Epithelial cell of esophagus (primary cell): ENCODE measurements at places on chromosomes 2 and 18.

GRCh38 chr2:216283038-216283900 lies 89.0 kb downstream of the MARCHF4 start:
- peak; percentile 16 for DNase-seq

- no peak for DNase-seq
These were observed 183.0 kb upstream of the APCDD1 start for GRCh38 chr18:10271481-10271880.

DNA sequence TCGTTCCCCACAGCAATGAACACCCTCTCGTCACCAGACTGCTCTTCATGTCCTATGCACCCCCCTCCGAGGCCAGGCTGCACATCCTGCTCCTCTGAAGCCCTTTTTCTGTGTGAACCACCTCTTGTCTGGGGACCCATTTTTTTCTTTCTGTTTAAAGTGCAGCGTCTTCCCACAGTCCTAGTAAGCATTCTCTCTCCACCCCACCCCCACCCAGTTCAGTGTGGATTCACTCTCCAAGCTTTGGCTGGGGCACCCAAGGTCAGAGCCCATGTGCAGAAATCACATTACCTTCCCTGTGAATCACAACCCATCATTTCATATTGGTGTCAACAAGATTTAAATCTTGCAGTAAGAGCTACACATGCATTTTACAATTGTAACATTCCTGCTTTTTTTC lies 26.4 kb upstream of the PKDCC start:
- DNase-seq: no peak

DNA sequence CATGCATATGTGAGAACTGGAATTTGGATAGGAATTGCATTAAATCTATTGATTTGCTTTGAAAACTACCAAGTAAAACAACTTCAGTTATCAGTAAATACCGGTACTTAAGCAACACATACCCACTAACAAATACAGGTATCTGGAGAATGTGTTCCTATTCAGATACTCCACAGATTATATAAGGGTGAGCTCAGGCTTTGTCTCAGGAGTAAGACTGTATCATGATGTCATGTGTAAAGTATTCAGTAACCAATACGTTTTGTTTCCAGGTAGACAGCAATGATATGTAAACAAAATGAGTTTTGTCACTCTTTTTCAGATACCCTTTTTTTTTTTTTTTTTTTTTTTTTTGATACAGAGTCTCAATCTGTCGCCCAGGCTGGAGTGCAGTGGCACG lies 74.8 kb downstream of the DSC3 start:
- DNase-seq: peak; percentile 68

DNA sequence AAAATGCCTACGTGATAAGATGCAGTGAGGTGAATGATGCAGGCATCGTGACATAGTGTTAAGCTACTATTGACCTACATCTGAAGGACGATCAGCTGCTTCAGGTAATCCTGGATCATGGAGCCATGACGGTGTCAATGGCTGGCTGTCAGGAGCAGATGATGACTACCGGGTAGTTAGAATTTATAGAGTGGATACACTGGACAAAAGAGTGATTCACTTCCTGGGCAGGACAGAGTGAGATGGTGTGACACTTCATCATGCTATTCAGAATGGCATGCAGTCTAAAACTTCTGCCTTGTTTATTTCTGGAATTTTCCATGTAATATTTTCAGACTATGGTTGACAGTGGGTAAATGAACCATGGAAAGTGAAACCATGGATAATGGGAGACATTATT lies 29.5 kb downstream of the METTL8 start:
- peak; percentile 92 for DNase-seq

DNA sequence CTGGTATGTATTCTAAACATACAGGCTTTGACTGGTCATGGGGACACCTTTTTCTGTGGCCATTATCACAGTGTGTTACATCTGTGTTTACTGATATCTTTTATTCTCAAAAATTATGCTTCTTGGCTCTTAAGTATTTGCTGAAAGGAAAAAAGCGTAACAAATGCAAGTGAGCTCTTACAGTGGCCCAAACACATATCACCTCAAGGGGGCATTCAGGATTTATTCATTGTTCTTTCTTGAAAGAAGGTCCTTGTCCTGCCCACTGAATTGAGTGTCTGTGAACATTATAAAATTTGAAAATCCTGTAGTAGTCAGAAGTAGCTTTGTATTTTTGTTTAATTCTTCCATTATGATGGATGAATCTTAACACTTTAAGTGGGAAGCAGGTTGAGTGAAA lies 454.5 kb downstream of the XIRP2 start:
- DNase-seq: no peak

DNA sequence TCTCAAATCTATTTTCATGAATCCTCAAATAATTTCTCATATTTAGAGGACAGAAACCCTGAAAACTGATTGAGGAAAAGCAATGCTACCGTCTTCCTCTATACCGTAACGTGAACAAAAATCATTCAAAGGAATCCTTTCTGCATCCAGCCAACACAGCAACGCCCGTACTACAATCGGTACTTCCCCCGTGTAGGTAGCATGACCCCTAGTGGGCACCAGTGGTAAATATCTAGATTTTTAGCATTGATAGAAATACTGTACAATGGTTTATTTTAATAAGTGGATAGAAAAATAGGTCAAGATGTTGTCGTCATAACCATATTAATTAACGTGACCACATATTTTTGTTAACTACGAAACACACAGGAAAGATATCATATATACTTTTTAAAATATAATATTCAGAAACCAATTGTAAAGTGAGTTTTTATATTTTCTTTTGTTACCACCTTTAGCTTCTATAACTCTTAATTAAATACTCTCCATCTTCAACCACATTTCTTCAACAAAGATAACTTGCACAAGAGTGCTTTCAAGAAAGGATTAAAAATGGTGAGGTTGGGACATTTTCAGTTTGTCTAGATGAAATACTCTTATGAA lies 194.1 kb downstream of the SS18 start:
- peak; percentile 51 for DNase-seq

- DNase-seq: no peak
These were observed 72.2 kb downstream of the XRCC5 start for GRCh38 chr2:216181351-216181750.
